ENCODE measurements at places on chromosomes 7 and 10.

DNA sequence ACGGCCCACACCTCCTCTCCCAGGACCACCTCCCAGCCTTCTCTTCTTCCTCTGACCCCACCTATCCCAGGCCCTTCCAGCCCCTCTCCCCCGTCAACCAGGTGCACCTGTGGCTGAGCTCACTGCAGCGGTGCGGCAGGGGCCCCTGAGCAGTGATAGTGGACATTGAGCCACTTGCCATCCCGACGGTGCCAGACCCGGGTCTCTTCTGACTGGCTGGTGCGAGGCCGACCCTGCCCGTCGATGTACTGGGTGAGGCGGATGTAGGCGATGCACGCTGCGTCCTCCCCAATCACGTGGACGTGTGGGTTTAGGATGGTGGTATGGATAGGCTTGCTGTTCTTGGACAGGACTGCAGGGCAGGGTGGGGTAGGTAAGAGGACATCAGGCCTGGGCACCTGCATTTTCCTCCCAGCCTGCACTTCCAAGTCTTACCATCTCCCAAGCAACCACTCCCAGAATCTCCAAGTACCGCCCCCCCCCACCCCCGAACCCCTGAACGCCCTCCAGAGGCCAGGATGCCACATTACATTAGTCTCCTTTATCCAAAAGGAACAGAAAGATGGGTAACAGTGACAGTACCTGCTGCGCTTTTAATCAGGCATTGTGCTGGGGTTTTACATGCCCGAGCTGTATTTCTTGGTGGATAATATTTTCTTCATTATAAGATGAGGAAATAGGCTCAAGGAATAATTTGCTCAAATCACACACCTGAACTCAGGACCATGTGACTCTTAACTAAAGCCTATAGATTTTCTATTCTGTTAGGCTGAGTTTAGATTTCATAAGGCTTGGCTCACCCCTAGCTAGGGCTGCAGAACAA lies 3.7 kb upstream of the NDST2 start:
- no peak for DNase-seq

GRCh38 chr10:100909501-100910263 lies 3.1 kb upstream of the SLF2 start:
- no peak for DNase-seq

DNA sequence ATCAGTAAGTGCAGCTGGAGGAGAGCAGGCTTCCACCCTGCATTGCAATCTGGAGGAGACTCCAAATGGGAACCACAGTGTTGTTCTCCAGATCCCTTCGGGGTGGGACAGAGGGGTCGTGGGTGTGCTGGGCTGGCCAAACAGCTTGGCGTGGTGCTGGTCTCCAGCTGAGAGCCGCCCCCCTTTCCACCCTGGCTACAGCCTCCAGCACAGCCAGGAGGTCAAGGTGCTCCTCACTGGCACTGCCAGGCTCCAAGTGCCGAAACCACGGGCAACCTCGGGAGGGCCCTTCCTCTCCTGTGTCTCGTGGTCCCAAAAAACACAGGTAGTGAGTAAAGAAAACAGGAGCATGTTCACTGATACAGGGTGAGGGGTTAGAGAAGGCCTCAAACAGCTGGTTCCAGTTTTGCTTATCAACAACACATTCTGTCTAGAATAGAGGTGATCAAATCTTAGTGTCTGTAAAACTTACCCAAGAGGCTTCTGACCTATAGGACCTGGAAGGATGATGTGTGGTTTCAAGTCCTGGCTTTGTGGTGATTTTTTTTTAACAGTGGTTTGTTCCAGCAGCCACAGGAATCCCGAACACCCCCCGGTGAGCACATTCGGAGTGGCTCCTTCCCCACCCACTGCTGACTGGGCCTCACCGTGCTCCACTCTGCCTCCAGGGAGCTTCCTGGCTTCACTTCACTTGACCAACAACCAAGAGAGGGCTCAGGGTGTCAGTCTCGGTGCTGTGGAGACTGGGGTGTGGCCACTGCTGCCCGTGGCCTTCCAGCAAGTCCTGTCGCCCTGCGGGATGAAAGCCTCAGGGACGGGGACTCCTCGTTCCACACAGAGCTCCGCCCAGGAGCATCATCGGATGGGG lies 31.2 kb upstream of the EN2 start:
- DNase-seq, result no peak

- DNase-seq, result no peak
Measured at GRCh38 chr7:43577485-43577951, 5.4 kb upstream of the STK17A start.

DNA sequence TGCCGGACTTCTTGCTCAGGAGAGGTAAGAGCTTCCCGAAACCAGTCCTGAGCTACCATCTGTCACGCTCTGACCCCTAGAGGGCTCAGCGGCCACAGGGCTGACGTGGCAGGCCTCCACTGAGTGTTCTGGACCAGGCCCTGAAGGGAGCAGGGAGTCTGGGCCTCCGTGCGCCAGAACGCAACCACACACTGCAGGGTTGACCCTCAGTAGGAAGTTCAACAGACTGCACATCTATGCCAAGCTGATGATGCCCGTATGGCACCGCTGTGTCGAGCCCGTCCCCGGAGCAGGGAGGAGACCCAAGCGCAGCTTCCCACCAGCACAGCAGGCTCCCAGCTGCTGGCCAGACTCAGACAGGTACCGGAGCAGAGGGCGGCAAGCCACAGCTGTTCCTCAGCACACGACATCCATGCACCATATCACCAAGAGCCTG lies 39.2 kb downstream of the CAMK2B start:
- no peak for DNase-seq

- DNase-seq, result no peak
Measured at GRCh38 chr7:129698516-129699418, 87.2 kb downstream of the NRF1 start.

GRCh38 chr7:116738378-116738777 lies 66.4 kb downstream of the MET start:
- DNase-seq, result no peak

- no peak for DNase-seq
Measured at GRCh38 chr7:156191090-156191489, 378.8 kb upstream of the SHH start.

- no peak for DNase-seq
Measured at GRCh38 chr7:129824291-129825208, 128.2 kb downstream of the UBE2H start.

DNA sequence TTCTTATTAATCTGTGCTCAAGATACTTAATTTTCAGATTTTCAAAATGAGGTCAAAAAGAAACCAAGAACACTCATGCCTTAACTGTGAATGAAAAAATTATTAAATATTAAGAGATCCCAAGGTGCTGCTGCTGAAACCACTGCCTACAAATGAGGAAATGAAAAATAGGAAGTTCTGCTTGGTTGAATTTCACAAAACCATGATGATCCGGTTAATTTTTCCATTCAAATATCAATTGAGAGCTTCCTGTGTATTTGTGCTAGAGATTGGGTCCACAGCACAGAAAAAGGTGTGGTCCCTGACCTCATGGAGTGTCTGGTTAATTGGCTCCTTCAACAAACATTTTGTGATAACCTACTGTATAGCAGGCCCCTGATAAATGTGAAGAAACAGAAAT lies 132.7 kb upstream of the YAE1 start:
- no peak for DNase-seq

DNA sequence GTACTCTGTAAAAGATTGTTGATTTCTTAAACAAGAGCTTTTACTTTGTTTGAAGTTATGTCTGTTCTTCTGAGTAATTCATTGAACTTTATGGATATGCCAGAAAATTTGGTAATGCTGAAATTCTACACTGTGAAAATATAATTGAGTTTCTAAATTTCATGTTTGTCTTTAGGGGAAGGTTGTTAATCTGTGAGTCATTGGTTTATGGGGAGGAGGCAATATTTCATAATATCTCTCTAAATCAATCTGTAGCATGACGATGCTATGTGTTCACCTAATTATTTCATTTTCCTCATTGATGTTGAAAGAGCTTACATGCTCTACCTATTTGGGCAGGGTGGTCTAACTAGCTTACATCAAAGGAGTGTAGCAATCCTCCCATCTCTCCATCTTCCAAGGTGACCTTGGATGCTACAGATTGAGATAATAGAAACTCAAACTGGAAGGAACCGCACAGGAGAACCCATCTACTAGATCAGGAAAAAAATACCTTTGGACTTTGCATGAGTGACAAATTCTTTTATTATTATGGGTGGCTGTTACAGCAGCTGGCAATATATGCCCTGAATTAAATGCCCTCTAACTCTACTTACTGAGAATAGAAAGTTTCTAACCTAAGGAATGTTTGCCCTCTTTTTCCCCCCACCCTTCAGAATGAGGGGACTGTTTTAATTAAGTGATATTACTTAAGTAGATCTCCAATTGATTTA lies 8.4 kb upstream of the SNX13 start:
- no peak for DNase-seq

DNA sequence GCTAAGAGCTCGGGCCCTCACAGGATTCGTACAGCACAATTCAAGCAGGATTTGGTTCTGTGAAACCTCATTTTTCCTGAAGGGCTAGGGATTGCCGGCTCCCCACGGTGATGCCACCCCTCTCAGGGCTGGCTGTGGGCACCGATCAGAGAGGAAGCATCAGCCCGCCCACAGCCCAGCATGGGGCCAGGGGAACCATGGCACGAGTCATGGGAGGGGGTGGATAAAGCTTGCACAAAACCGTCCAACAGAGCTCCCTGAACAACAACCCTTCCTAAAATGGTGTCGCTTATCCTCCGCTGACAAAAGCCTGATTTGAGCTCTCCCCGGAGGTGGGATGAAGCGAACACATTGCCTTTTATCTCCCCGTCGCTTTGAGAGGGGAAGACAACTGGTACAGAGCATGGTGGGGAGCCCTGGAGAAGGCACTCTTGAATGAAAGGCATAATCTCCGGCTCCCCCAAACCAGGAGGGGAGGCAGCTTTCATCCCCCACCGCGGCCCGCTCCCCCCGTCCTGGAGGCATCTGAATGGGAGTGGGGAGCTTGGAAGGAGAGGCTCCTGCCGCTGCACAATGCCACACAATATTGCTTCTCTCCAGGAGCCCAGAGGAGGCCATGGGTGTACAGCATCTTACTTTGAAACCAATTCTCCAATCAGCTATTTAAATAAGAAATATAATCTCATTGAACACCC lies 144.0 kb downstream of the RPS24 start:
- DNase-seq, result no peak

GRCh38 chr10:75660823-75661222 lies 229.4 kb downstream of the LRMDA start:
- DNase-seq, result no peak

DNA sequence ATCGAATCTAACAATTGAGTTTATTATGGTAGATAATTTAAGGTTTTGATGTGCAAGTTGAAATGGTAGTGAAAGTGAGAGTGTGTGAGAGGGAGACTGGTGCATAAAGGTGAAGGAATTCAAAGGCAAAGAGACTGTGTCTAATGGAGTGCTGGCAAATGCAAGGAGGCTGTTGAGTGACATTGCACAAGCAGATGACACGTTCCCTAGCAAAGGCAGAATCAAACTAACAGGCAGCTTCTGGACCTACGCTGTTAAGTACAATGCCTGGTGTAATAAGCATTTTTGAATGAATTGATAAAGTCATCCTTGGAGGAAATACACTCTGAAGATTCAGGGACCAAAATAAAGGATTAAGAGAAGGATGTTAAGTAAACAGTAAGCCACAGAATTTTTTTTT lies 11.7 kb upstream of the GPR141 start:
- no peak for DNase-seq

GRCh38 chr10:93712593-93712992 lies 10.2 kb upstream of the FRA10AC1 start:
- no peak for DNase-seq

DNA sequence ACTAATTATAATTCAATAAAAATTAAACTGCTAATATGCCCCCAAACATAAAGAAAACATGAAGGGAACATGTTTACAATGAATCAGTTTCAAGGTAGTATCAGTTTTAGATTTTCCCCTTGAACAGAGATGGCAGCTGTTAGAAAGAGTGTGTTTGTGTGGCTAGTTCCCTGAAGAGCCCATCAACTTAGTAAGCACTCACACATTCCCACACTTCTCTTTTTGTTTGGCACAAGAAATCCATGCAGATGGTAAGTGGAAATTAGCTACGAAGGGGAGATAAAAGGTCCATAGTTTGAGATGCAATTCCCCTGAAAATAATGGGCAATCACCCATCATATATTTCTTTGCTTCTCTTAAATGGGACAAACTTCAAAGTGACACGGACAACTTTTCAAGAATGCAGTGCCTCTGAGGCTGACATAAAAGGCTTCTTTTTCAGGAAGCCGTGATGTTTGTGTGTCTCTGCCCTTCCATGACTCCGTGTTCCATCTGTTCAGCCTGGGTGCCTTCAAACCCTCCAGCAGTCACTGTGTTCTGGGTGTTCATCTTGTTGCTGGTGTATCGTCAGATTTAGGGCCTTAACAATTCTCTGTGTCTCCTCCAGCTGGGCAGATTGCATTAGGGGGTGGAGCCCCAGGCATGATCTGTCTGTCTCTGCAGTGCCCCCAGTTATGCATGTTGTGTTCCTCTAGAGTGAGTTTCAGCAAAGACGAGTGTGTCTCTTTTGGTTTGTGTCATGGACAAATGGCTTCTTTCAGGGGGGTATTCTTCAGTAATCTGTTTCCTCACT lies 259.5 kb upstream of the NPY start:
- no peak for DNase-seq

DNA sequence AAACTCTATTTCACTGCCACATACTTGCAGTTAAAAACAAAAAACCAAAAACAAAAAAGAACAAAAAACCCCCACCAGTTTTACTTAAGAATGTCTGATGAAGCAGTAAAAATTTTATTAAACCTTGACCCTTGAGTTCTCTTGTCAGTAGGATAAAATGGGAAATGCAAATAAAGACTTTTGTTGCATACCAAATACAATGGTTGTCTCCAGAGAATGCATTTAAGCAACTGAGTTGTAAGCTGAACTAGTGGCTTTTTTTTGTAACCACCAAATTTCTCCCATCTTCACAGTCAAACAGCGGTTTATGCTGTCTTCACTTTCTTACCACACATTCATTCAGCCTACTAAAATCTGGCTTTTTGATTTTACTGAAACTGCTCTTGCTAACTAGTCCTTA lies 3.1 kb downstream of the SYPL1 start:
- no peak for DNase-seq

- DNase-seq, result no peak
Measured at GRCh38 chr7:24917510-24918239, 62.3 kb downstream of the OSBPL3 start.

GRCh38 chr7:31066516-31067130 lies 14.5 kb downstream of the ADCYAP1R1 start:
- no peak for DNase-seq

DNA sequence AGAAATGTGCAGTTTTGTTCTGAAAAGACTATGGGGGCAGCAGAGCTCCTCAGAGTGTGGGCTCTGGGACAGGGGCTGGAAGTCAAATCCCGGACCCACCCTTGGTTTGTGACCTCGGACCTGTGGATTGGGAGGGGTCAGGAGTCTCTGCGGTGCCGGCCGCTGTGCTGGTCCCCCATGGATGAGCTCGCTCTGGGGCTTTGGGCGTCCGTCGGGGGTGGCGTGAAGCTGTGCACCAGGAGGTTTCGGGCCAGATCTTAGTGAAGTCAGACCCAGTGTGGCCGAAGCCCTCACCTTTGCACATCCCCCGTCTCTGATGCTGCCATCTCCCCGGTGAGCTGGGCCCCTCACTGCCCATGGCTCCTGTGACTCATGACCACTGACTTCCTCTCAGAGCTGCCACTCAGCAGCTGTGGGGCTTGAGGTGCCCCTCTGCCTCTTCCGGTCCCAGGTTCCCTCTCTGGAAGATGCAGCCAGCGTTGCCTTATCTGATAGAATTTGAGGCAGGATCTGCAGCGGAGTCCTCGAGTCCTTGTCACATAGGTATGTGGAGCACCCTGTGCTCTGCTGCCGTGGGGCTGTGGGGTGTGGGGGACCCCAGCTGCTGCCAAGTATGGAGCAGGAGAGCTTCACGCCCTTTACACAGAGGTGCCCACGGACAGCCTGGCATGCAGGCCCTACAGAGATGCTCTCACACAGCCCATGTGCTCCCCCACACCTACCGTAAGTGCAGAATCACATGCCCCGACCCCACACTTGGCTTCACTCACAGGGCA lies 11.4 kb upstream of the SCART1 start:
- DNase-seq, result no peak
